Smooth muscle cell of trachea (primary cell): ENCODE measurements at places on chromosomes 2 and 18. TPM values are rescaled to one million over a fixed set of nuclear protein-coding genes. Genes with fewer than 3 reads are reported as not detected.

The SLC4A3 gene
- total RNA-seq, result 1.2 and 4.1 TPM in 2 replicates

The HDAC4 gene
- total RNA-seq, result 19.9 and 28.3 TPM in 2 replicates

The ANKRD29 gene
- total RNA-seq, result 8.6 and 15.5 TPM in 2 replicates

The WNT6 gene
- not detected in 2 replicates for total RNA-seq

The CTAGE1 gene
- total RNA-seq, result under 0.01 TPM in 1 of 2 replicates, not detected in the other

The LAMA3 gene
- 7.4 and 13.2 TPM in 2 replicates for total RNA-seq
